Stimulated activated CD8-positive, alpha-beta memory T cell treated with anti-CD3 and anti-CD28 coated beads, Interleukin-7, amount 100 ng/mL, for 4 hours (primary cell): ENCODE measurements at places on chromosomes 3 and 15.

DNA sequence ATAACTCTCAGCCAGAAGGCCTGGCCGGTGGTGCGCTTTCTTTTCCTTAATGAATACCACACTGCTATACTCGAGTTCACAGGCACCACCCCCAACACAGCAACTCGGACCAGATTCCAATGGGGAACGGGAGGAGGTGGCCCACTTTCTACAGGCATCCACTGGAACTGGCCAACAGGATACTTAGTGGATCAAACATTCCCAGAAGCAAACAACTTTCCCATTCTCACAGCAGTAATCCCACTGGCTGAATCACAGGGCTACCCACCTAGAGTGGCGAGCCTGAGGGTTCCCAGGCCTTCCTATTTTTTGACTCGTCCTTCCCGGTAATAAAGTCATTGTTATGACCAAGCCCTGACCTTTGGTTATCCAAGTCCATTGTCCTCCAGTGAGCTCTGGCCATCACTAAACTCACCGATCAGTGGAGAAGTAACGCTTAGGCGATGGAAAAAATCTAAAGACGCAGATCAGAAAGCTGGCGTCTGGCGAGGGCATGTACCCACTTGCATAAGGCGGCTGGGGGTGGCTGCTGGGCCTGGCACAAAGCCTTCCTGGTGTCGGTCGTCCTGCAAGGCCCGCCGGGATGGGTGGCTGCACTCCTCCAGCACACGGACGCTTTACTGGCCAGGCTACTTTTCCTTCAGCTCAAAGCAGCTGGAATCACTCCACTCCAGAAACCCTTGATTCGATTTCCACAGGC, 1.2 kb downstream of the EOGT start:
- no peak for DNase-seq

DNA sequence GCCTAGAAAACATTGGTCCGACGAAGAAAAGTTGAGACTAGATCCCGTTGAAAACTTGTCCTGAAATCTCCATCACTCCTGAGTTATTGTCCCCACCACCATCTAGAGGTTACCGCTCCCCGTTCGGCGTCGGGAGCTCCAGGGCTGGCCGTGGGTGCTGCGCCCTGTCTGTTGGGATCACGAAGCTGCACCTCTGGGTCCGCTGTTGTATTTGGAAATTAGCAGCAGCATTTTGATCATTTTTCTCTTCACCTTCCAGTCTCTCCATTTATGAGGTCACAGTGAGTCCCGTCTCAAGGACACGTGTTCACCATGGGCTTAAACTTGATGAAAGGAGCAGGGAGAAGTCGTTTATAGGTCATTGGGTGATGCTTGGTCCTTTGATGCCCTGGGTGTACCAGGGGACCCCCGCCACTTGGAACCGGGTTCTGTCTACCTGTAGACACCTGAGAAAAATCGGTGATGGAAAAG, 565 bp downstream of the MANF start:
- DNase-seq = no peak

GRCh38 chr15:60751985-60752952, 273.3 kb upstream of the ICE2 start:
- DNase-seq = no peak

GRCh38 chr15:68433551-68433950, 1.6 kb upstream of the ITGA11 start:
- no peak for DNase-seq

GRCh38 chr3:52327486-52328290, 11.6 kb downstream of the DNAH1 start:
- no peak for DNase-seq

GRCh38 chr3:172561897-172562640, 38.8 kb upstream of the TNFSF10 start:
- DNase-seq = no peak

GRCh38 chr15:34161329-34161963, 48.5 kb downstream of the KATNBL1 start:
- DNase-seq = no peak

DNA sequence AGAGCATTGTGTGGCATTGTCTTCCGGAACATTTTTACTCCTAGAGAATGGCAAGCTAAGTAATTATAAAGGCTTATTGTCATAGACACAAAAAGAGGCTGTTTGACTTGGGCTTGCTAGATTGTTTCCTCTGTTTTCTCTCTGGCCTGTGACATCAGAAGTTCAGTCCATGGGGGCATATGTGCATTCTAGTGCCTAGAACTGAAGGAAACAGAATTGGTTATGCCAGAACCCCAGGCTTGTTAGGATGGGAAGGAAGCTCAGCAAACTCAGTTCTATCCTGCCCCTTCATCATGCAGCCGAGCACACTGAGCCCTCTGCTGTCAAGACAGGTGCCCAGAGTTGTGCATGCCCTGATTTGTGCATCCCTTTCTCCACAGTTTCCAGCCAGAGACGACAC, 131.3 kb downstream of the PDE8A start:
- DNase-seq = no peak

GRCh38 chr15:52361494-52361893, 65.9 kb upstream of the MYO5C start:
- DNase-seq = no peak

DNA sequence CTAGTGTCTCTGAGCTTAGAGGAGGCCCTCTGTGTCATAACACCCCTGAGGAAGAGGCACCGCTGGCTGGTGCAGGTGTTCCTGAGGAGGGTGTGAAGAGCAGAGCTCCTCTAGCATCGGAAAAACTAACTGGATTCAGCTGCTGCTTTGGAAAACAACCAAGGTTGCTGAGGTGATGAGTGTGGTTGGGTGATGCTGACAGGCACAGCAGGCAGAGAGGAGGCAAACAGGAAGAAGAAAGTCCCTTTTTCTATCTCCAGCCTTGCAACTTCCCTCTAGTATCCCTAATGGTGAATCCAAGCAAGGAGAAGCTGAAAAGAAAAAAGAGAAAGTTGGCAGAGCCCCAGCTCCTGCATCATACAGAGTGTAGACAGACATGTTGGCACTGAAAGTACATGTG, 3.8 kb upstream of the OR4F15 start:
- no peak for DNase-seq

GRCh38 chr3:174072675-174073074, 675.1 kb downstream of the NLGN1 start:
- no peak for DNase-seq

DNA sequence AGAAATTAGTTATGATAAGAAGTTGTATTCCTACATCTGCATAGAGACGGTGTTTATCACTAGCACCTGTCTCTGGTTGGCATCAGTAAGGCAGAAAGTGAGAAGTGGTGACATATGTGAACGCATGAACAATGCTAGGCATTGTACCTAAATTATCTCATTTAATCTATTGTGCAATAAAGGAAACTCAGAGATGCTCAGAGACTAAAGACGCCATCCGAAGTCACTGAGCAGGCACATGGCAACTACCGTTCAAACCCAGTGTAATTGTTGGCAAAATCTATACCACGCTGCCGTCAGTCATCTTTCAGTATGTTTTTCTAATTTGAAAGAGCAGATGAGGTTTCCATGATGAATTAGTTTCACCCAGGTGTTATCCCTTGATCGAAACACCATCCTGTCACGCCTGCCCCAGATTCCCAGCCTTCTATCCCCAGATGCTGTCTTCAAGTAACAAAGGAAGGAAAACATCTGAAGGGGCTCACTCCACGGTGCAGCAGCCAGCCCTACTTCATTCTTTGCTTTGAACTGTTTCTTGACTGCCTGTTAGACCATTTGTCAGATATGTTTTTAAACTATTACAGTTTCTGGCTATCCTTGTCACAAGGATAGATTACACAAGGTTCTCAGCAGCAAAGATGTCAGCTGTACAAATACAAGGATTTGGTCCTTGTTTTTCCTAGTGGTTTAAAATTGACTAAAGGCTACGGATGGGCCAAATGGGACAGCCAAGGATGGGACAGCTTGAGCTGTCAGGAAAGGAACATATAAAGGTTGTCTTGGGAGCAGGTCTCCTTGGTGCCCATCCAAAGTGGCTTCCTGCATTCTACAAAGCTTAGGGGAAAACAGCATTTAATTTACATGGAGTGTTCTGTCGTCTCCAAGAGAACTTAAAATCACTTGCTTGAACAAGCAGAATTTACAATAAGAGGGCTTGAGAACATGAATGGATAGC, 99.1 kb downstream of the TMEM108 start:
- no peak for DNase-seq

DNA sequence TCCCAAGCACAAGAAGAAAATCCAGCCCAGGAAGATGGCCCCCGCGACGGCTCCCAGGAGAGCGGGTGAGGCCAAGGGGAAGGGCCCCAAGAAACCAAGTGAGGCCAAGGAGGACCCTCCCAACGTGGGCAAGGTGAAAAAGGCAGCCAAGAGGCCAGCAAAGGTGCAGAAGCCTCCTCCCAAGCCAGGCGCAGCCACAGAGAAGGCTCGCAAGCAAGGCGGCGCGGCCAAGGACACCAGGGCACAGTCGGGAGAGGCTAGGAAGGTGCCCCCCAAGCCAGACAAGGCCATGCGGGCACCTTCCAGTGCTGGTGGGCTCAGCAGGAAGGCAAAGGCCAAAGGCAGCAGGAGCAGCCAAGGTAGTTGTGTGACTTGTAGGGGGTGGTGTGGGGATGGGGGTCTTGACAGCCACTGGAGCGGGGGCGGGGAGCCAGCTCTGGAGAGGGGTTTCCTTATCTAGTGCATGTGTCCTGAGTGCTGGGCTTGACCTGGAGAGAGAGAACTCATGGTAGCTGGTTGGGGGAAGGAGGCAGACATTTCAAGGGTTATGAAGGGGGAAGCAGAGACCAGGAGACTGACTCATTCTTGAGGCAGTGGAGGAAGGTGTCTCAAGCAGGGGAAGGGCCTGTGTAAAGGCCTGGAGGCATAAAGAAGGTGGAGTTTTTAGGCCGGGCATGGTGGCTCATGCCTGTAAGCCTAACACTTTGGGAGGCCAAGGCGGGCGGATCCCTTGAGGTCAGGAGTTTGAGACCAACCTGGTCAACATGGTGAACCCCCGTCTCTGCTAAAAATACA, 6.2 kb downstream of the H1-8 start:
- no peak for DNase-seq

GRCh38 chr15:85742186-85742821, 52.4 kb downstream of the KLHL25 start:
- DNase-seq = no peak

- DNase-seq = no peak
Observed at GRCh38 chr15:70478251-70478990, 284.9 kb downstream of the UACA start.

GRCh38 chr3:52705438-52705687, 228 bp downstream of the GLT8D1 start:
- no peak for DNase-seq

GRCh38 chr3:186996356-186996755, 66.0 kb downstream of the ST6GAL1 start:
- no peak for DNase-seq

GRCh38 chr3:178558637-178559036, 22.4 kb downstream of the KCNMB2 start:
- no peak for DNase-seq

DNA sequence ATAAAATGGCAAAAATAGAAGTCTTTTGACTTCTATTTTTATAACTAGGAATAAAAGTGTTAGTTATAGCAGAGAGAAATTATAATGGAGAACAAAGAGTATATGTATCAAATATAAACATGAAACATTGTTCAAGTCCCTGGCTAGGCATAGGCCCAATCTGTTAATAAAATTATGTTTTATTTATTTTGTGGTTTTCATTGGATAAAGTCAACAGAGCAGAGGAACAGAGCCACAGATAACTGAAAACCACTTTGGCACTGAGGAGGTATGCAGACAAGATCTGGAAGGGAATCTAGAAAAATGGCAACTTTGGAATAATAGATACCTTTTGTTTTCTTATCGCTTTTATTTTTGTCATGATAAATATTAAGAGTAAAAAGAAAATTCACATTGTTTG, 50.4 kb upstream of the ICE2 start:
- DNase-seq = no peak

- no peak for DNase-seq
Observed at GRCh38 chr3:53194210-53195065, 33.4 kb downstream of the PRKCD start.
